Glomerular endothelial cell (primary cell): ENCODE measurements at places on chromosomes 11 and 22.

GRCh38 chr11:112778877-112779266 lies 182.3 kb upstream of the NCAM1 start:
- DNase-seq = no peak

DNA sequence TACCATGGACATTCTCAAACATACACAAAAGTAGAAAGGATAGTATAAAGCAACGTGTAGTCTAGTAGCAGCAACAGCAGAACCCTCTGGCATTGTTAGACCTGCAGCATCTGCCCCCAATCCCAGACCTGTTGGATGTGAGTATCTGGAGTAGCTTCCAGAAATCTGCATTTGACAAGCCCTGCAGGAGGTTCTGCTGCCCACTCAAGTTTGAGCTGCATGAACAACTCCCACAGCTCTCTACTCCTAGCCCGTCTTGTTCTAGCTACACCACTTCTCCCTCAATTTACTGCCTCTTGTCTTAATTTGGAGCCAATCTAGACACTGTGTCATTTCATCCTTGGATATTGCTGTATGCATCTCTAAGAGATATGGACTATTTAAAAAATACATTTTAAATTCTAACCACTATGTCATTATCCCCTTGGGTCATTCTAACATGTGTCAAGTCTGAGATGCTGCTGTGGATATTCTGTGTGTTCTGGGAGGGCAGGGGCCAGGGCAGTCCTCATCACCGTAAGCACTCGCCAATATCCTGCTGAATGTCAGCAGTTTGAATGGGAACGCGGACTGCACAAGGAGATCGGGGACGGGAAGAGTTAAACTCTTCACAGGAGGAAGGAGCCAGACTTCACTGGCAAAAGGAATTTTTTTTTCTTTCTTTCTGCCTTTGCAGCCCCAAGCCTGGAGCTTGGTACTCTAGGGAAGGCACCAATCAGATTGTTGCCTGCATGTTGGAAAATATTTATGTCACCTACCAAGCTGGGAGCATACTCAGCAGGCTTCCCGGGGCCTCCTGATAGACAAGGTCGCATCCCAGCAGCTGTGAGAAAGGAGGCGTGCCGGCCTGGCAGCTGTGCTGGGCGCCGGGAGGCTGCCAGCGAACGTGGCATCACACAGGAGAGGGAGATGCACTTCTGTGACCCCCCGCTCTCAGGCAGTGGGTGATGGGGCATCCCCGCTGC lies 429.0 kb downstream of the MIAT start:
- DNase-seq = no peak

GRCh38 chr22:24444729-24445466 lies 17.5 kb downstream of the ADORA2A start:
- no peak for DNase-seq

- DNase-seq = no peak
These were observed 10.3 kb downstream of the NEAT1 start for GRCh38 chr11:65432686-65433582.

DNA sequence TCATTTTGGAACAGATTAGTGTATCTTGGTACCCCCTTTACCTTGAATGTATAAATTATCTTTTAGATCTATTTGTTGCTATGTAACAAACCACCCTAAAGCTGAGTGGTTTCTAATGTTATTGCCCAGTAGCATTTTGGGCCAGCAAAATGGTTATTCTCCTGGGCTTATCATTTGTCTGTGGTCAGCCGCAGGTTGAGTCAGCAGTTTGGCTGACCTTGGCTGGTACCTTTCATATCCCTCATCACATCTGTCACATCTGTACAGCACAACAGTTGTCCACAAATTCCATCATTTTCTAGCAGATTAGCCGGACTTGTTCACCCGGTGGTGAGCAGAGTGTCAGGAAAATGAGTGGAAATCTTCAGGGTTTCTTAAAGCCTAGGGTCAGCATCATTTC lies 588.5 kb upstream of the ARHGAP42 start:
- DNase-seq = no peak

GRCh38 chr11:72368339-72368738 lies 66.0 kb downstream of the CLPB start:
- no peak for DNase-seq

- no peak for DNase-seq
These were observed 122.4 kb downstream of the FEZ1 start for GRCh38 chr11:125373426-125374391.

- DNase-seq = no peak
These were observed 6.4 kb downstream of the ENDOD1 start for GRCh38 chr11:95095858-95096587.

- DNase-seq = no peak
These were observed 3.2 kb downstream of the CHRM1 start for GRCh38 chr11:62917906-62918502.

GRCh38 chr11:14861680-14862079 lies 30.4 kb downstream of the CYP2R1 start:
- no peak for DNase-seq
